ENCODE measurements at places on chromosomes 4 and X.

DNA sequence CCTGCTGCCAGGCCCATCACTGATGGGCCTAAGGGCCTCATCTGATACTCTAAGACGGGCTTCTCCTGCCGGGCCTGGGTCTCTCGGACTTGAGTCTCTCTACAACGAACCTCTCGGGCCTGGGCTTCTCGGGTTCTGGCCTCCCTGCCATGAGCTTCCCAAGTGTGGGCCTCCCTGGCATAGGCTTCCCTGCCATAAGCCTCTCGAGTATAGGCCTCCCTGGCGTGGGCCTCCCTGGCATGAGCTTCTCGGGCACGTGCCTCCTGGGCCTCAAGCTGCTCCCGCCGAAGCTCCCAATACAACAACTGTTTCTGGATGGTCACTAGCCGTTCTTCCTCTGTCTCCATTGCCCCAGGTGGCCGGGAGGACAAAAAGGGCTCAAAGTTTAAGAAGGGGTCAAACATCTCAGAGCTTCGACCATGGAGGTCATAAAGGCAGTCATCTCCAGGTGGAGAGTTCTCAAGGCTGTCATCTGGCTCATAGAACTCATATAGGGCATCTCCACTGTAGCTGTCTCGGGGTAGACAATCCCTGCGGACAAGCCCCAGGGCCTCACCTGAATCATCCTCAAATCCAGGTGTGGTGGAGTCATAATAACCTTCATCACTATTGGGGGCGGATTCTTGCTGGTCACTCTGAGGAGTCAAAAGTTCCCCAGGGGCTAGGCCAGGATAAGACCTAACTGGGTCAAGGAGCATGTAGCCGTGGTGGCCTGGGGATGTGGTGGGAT is 14.1 kb downstream of the AMER1 start:
- DNase-seq: no peak

DNA sequence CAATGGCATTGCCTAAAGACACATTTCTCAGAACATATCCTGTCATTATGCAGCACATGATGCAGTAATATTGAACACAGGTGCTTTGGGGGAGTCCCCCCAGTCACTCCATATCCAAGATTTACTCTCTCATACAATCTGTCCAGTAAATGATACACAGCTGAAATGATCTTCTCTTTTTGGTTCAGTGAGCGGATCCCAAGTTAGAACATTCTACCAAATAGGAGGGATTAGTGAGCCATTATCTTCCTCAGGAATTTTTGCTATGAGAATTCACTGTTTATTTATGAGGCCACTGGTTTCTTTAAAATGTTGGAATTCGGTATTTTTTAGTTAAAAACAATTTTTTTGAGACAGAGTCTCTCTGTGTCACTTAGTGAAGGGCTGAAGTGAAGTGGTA is 96.5 kb downstream of the TRAPPC11 start:
- no peak for DNase-seq

- no peak for DNase-seq
Observed at GRCh38 chrX:139112432-139112831, 400.9 kb upstream of the FGF13 start.

- DNase-seq: no peak
Observed at GRCh38 chr4:12965334-12965733, 518.8 kb downstream of the RAB28 start.

DNA sequence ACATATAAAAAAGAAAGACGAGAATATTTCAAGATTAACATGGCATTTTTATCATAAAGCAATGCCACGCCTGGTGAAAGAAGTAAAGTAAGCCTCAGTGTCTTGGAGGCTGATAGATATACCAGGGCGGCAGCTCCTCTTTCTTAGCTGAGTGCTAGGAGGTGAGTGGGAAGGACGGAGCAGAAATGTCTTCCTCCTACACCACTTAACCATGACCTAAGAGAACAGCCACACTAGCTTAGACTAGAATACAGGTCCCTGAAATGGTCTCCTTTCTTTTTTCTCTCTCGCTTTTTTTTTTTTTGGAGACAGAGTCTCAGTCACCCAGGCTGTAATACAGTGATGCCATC is 75.0 kb downstream of the NAF1 start:
- no peak for DNase-seq

GRCh38 chr4:184416913-184417734 is 57.2 kb downstream of the IRF2 start:
- DNase-seq: no peak

GRCh38 chr4:15779809-15780208 is 1.7 kb downstream of the CD38 start:
- no peak for DNase-seq

- DNase-seq: no peak
Observed at GRCh38 chr4:25351777-25352416, 25.2 kb upstream of the ANAPC4 start.

DNA sequence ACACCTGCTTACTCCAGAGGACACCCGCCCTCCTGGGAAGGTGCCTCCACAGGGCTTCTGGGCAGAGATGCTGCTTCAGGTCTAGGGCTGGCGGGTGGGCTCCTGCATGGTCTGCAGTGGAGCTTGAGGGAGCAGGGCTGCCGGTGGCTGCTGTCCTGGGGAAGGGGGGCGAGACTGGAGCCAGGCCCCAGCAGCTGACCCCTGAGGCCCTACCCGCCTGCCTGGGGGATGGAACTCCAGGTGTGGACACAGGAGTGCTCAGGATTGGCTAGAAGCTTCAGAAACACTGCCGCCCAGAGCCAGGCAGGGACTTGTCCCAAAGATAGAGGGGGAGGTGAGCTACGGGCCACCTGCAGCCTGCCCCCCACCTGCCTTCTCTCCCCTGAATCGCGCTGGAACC is 33.0 kb upstream of the ADRA2C start:
- no peak for DNase-seq

- DNase-seq: no peak
Observed at GRCh38 chrX:51837451-51837850, 56.0 kb upstream of the MAGED1 start.

DNA sequence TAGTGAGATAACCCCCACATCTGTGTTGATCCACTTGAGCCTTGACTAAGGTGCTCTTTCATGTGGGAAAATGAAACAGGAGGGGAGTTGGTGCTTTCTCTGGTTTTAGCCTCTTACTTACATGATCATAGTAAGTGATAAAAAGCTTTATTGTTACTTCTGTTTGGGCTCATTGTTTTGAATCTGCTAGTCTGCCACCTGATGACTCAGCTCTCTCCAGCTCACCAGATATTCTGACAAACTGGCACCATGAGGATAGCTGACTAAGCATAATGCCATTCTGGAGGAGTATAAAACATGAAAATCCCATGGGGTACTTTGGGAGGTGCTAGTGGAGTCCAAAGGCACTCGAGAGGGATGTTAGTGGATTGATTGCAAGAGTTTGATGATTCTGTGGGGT is 824.0 kb downstream of the RAPGEF2 start:
- DNase-seq: no peak

- peak; percentile 64 for DNase-seq
Observed at GRCh38 chr4:145731028-145731427, 51.1 kb downstream of the C4orf51 start.

- no peak for DNase-seq
Observed at GRCh38 chr4:151323667-151324066, 1.7 kb downstream of the SH3D19 start.

- DNase-seq: no peak
Observed at GRCh38 chr4:52052475-52052780, 1.3 kb downstream of the SPATA18 start.

GRCh38 chr4:110631584-110632505 is 9.0 kb upstream of the PITX2 start:
- DNase-seq: peak; percentile 90

DNA sequence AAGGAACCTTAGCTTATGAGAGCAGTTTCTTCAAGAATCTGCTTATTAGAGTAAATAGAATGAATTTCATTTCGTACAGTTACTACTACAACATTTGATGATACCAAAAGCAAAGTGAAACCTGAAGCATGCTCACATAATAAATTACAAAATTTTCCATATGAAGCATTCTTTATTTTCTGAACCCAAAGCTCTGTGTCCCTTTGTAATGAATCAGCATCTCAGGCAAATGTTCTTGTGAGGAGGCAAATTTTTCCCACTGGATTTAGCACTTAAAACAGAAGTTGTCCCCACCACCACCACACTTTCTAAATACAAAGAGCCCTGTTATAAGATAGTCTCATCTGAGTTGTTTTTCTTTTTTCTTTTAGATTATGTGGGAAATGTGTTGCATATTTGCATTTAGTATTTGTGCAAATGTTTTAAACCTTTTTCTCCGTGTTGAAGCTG is 70.7 kb upstream of the NFKB1 start:
- no peak for DNase-seq

DNA sequence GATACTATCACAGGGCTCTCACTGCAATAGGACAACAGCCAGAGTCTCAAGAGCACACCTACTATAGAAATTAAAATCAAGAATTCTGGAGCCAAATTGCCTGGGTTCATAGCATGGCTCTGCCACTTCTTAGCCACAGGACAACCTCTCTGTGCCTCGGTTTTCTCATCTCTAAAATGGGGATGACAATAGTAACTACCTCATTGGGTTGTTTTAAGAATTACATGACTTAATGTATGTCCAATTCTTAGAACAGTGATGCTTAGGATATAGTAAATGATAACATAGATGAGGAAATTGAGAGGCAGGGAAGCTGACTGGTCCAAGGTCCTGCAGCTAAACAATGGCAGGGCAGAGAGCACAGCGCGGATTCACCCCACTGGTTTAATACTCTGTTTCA is 11.0 kb upstream of the ODAPH start:
- DNase-seq: no peak

DNA sequence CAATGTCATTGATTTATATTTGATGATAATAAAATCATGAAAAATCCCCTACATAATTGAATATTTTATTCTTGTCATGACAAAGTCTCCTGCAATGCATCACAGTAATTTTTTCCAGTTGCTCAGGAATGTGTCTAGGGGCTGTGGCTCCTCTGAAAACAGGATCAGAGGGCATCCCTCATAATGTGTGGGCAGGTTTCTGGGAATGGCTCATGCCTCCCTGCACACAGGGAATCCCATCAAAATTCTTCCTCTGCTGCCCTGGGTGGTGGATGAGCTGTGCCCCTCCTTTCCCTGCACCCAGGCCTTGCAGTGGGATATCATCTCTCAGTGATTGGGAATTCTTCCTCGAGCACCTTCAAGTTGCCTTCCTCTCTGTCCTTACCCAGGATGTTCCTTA is 20.4 kb upstream of the PUDP start:
- no peak for DNase-seq

- no peak for DNase-seq
Observed at GRCh38 chr4:13527981-13528820, 16.1 kb downstream of the NKX3-2 start.

DNA sequence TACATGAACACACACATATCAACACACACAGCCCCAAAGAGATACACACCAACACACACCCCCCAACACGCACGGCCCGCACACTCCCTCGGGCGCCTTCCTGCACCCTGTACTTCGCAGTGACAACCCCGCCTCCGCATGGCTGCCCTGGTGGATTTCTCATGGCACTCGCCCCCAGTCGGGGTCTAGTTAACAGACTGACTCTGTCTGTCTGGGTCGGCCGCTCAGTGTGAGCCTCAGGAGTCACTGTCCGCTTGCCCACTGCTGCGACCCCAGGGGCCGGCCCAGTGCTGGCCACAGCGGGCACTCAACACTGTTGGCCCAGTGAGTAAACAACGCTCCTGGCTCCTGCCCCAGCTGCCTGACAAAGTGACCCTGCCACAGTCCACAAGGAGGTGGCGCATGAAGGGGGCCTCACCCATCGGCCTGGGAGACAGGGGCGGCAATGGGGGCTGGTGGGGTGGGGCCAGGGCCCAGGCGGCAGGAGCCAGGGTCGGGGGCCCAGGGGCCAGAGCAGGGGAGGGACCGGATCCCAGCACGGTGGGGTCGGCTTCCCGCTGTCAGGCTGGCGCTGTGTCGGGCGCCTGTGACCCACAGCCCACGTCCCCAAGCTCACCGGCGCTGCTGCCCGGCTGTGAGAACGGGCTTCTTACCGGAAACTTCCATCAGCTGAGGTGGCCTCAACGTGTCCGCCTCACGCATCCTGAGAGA is 40.2 kb upstream of the MAN2B2 start:
- DNase-seq: no peak

- DNase-seq: no peak
Observed at GRCh38 chr4:81494031-81494431, 22.3 kb upstream of the RASGEF1B start.

- DNase-seq: no peak
Observed at GRCh38 chr4:11438647-11439046, 10.0 kb upstream of the HS3ST1 start.

DNA sequence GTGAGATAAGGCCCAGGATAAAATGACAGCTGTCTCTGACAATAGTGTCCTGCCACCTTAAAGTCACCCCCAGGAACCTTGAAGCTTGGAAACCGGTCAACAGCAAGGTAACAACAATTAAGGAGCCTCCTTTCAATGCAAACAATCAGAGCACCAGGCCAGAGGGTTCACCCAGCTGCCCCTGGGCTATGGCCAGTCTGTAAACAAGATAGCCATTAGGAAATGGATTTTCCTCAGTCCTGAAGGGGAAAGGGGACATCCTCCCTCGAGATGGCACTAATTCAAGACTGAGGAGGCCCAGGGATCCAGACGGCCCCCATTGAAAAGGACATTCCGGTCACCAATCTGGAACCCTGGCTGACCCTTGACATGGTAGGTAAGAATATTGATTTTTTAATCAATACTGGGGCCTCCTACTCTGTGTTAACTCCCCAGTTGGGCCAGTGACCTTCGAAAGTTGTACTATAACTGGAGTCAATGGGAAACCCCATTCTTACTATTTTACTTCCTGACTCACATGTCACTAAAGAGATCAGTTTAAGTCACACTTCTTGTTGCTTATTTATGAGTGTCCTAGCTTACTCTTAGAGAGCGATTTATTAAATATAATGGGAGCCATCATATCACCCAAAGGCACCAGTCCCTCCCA is 61.7 kb upstream of the CT45A1 start:
- no peak for DNase-seq

DNA sequence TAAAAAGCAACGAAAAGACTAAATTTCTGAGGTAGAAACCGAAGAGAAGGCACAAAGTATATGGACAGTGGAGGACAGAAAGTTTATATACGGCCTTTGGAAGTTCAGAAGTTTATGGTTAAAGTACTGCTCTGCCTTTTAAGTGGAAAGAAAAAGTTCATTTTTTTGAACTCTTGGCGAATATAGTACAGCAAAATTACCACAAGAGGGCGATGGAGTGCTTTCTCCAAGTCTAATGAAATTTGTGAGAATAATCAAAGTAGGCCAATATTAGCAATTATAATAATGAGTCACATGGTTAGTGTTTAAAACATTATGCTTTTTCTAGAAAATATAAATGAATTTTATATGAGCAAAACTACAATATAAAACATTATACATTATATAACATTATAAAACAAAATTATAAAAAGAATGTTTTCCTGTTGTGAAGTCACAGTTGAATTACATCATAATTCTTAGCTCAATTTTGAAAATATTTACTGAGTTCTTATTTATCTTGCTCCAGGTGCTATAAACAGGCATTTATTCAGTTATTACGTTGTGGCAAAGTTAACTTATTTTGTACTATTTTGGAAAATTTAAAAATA is 136.2 kb upstream of the BMPR1B start:
- DNase-seq: no peak

- no peak for DNase-seq
Observed at GRCh38 chr4:67549123-67549522, 3.8 kb upstream of the CENPC start.
